ENCODE measurements at places on chromosomes 2 and 18.

DNA sequence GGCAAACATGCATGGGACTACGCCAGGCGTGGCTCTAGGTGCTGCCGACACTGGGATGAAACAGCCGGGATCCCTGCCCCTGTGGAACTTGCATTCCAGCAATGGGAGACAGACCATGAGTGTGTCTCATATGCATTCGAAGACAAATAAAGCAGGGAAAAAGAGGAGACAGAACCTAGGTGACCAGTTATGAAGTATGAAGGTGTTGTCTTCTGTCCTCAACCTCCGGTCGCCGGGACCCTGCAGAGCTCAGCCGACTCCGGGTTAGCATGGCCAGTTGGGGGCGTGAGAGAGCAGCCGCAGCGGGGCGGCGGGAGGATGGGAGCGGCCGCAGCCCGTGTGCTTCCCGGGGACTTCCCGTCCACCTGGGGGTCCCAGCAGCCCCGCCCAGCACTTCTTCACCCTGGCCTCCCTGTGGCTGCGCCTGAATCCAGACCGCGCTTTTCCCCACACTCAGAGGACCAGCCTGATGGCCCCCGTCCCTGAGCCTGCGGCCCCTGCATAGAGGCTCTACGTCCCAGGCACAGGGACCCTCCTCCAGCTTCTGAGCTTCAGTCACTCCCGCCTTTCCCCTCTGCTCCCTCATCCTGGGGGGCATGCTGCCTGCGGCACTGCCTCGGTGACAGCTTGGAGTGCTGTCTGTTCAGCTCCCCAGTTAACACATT lies 11.4 kb downstream of the ID2 start:
- peak; percentile 71 for DNase-seq

- DNase-seq: peak; percentile 66
Measured at GRCh38 chr2:177143444-177143843, 69.2 kb upstream of the HNRNPA3 start.

- no peak for DNase-seq
Measured at GRCh38 chr2:58812771-58813344, 571.7 kb upstream of the FANCL start.

DNA sequence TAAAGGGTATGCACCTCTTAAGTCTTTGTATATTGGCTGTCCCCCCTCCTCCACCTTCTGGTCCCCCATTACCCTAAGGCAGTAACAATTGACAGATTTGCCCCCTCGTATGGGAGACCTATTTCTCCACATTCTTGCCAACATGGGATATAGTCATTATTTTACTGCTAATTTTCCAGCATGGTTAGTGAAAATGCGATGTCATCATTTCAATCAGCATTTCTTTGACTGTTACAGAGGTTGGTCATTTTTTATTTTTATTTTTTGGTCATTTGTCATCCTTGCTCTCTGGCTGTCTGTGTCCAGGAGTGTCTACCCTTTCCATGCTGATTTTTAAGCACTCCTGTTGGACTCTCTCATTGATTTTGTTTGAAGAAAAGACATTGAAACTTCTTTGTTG lies 45.4 kb upstream of the SPP2 start:
- no peak for DNase-seq

GRCh38 chr2:191209340-191209739 lies 35.9 kb upstream of the MYO1B start:
- DNase-seq: no peak

GRCh38 chr18:22436136-22436535 lies 18.4 kb upstream of the CTAGE1 start:
- DNase-seq: no peak

DNA sequence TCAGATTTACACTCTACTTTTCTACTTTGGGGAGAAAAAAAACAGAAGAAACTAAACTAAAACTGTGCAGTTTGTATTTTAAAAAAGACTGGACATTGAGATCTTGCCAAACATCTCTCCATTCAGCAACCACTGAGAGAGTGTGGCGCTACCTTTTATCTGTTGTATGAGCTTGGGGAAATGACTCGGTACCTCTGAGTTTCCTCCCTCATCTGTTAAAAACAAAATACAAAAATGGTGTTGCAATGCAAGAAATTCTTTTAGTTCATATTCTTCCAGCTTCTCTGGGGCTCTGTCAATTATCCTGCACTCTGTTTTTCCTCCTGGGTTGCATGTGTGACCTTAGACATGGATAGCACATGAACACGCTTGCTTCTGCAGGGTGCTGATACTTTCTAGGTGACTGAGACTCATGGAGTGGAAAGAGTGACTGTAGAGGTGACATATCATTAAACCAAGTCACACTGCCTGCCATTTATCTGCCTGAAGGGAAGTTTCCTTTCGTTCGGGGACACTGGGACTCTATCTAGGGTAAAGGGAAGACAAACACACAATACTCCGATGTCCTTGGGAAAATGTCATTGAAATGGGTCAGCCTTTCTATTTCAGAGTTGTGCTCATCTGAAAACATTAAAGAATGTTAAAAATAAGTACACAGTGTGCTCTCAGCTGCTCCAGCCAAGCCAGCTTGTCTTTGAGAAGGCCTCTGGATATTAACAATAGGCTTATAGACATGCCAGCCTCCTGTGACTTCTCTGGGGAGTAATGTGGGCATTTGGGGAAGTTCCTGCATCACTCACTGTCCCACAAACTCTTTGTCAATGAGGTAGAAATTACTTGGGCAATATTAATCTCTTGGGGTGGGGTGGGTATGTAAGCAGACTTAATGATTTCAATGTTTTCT lies 91.4 kb downstream of the TRIB2 start:
- DNase-seq: no peak

- peak; percentile 69 for DNase-seq
Measured at GRCh38 chr18:56709463-56709862, 58.3 kb downstream of the WDR7 start.

GRCh38 chr2:69275490-69275889 lies 111.5 kb downstream of the GFPT1 start:
- DNase-seq: no peak

GRCh38 chr18:49486134-49486533 lies 900 bp downstream of the C18orf32 start:
- DNase-seq: no peak

- no peak for DNase-seq
Measured at GRCh38 chr2:120586507-120587278, 149.0 kb upstream of the GLI2 start.

GRCh38 chr18:52283927-52284326 lies 56.1 kb upstream of the DCC start:
- DNase-seq: no peak

DNA sequence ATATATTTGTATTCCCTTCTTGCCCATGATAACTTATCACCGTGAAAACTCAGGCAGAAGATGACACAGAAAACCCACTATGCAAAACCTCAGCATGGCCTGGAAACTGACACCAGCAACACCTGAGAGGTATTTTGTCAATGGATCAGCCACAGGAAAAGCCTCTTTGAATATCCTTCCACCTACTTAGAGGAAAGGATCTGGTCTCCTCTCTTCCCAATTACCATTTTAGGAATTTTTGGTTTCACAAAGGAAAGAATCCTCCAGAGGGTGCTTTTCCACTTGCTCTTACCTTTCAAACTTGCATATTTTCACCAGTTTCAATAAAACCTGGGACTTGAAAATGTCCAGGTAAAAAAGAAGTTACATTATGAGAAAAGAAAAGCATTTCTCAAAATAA lies 20.0 kb upstream of the MEIS1 start:
- DNase-seq: no peak

GRCh38 chr2:212959471-212960117 lies 191.8 kb downstream of the IKZF2 start:
- no peak for DNase-seq

- DNase-seq: no peak
Measured at GRCh38 chr2:224222291-224222690, 179.6 kb downstream of the FAM124B start.

GRCh38 chr2:74026687-74027241 lies 42.1 kb downstream of the TET3 start:
- DNase-seq: no peak

GRCh38 chr2:188414411-188414810 lies 122.7 kb downstream of the GULP1 start:
- no peak for DNase-seq

- DNase-seq: no peak
Measured at GRCh38 chr2:125450092-125450491, 1205.9 kb upstream of the GYPC start.

DNA sequence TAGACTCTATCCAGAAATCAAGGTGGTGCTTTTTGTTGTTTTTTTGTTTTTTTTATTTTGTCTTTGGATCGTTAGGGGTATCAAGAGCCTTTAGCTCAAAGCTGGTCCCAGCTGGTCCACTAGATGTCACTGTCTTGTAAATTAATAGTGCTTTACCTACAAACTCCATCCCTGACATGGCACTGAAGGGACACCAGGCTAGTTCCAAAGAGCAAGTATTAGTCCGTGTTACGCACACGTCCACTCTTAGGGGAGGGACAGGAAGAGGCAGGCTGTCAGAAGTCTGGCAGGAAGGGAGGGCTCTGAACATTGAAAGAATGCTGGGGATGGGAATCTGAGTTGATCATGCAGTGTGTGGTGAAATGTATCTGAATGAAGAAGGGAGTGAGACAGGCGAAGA lies 85.9 kb upstream of the CCBE1 start:
- DNase-seq: peak; percentile 66
